Mesenteric fat pad (tissue), 1 donor: ENCODE measurements at places on chromosomes 16 and 17. TPM values are rescaled to one million over a fixed set of nuclear protein-coding genes. Genes with fewer than 3 reads are reported as not detected.

Gene EVPLL
- total RNA-seq, result 0.22 TPM

Gene GPR139
- total RNA-seq, result not detected

- DNase-seq, result no peak
Observed at GRCh38 chr16:49049191-49049590, 232.4 kb downstream of the CBLN1 start.

Gene MGAT5B
- 1.1 TPM for total RNA-seq
